CD4-positive, alpha-beta T cell treated with Interleukin-17A for 1 hour (primary cell): ENCODE measurements at places on chromosomes 3 and 15.

- DNase-seq: no peak
Observed at GRCh38 chr3:51945031-51945840, 3.1 kb downstream of the PARP3 start.

DNA sequence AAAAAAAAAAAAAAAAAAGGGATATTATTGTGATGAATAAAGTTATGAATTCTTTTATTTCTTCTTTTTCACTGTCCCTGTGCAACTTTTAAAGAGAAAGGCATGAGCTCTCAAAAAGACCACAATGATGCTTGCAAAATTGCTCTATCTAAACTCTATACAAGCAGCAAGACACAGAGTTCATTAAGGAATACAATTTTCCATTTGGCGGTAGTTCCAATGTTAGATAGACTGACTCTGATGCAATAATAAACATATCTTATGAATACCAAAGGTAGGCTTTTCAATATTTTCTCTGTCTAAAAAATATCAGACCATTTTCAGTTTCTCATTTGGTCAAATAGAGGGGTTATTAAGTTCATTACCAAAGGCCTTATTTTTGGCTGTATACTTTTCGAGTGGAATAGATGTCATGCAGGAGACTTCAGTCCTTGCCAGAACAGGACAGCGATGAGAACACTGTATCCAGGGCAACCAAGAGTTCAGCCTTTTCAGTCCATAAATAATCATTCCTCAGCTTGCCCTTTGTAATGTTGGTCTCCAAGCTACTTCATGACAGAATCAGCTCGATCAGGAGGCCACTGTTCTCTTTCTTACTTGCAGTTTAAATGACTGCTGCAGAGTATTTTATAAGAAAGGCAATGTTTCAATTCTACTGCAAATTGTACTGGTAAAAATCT lies 162.9 kb upstream of the FAM3D start:
- DNase-seq: no peak

DNA sequence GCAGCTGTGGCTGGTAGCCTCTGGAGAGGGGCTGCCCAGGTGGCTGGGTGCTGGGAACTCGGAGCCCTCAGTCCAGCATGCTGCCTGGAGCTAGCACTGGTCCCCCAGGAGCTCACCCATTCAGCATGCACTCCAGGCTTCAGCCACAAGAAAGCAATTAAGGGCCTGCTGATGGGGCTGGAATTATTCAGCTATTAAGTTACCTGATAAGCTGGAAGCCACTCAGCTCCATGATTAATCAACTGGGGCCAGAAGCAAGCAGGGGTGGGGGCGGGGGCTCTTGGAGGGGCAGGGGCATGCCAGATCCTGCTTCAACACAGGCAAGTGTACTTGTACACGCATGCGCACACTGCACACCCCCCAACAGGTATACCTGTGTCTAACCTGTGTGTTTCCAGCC lies 22.1 kb upstream of the TMEM115 start:
- DNase-seq: no peak

GRCh38 chr3:108200578-108200977 lies 21.6 kb downstream of the IFT57 start:
- DNase-seq: no peak

- DNase-seq: no peak
Observed at GRCh38 chr3:14123308-14124222, 1.1 kb downstream of the CHCHD4 start.

GRCh38 chr15:98776607-98777281 lies 128.4 kb downstream of the IGF1R start:
- peak; percentile 2 for DNase-seq

DNA sequence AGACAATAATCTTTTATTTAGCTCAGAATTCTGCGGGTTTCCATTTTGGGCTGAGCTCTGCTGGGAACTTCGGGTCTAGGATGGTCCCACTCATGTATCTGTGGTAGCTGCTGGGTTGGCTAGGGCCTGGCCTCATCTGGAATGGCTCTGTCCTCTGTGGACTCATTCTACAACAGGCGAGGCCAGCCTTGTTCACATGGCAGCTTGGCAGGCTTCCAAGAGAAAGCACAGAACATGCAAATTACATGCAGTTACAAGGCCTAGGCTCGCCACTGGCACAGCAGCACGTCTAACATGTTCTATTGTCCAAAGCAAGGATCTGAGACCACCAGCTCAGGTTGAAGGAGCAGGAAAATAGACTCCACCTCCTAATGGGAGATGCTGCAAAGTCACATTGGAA lies 431.4 kb downstream of the PDCD6IP start:
- no peak for DNase-seq

DNA sequence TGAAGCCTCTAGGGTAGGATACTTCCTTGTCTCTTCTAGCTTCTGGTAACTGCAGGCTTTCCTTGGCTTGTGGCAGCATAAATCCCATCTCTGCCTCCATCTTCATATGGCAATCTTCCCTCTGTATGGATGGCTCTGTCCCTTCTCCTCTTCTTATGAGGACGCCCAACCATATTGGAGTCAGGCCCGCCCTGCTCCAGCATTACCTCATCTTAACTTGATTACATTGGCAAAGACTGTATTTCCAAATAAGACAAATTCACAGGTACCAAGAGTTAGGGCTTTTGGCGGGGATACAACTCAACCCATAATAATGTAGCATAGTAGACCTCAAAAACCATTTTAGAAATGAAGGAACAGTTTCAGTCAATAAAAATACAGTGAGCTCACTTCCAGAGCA lies 75.4 kb downstream of the BDH1 start:
- DNase-seq: no peak

- no peak for DNase-seq
Observed at GRCh38 chr3:177977381-177978158, 558.7 kb upstream of the KCNMB2 start.

- DNase-seq: no peak
Observed at GRCh38 chr3:73674280-73674679, 49.5 kb upstream of the PDZRN3 start.

DNA sequence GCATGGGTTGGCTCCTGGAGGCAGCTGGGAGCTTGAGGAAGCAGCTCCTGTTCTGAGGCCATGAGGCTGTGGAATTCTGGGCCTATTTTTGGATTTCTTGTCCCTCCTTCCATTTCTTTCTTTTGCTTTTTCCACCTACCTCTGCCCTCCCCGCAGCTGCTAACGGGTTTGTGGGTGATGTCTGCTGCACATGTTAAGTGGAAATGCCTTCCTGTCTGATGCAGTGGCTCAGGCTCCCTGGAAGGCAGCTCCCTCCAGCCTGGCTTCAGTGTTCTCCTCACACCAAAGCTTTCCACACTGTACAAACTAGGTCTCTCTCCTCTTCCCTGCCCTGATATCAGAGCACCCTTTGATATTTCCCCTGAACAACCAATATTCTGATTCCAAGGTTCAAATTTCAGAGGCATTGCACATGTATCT lies 33.8 kb upstream of the ESYT3 start:
- no peak for DNase-seq

DNA sequence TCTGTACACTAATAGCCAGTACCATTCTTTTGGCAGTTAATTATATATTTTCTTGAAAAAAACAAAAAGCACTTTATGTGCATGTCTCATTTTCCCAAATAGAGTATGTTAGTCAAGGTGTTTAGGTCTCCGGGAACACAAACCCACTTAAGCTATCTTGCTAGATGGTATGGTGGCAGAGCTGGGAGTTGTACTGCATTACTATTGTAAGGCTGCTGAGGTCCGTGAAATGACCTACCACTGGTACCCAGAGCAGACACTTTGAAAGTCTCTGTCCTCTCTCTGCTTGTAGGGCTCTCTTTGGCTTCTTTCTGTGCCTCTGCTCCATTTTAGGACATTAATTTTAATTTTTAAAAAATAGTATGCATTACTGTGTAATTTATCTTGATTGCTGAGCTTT lies 8.8 kb downstream of the TMOD3 start:
- no peak for DNase-seq

- no peak for DNase-seq
Observed at GRCh38 chr3:3737531-3737930, 61.7 kb upstream of the LRRN1 start.

- peak; percentile 40 for DNase-seq
Observed at GRCh38 chr15:52790169-52790708, at the start of gene ONECUT1. Gene ONECUT1, minus strand, starts transcription at chr15:52790336. Its CDS starts 452 bp downstream, at chr15:52789884.

- no peak for DNase-seq
Observed at GRCh38 chr3:107188262-107188661, 189.0 kb upstream of the CCDC54 start.

DNA sequence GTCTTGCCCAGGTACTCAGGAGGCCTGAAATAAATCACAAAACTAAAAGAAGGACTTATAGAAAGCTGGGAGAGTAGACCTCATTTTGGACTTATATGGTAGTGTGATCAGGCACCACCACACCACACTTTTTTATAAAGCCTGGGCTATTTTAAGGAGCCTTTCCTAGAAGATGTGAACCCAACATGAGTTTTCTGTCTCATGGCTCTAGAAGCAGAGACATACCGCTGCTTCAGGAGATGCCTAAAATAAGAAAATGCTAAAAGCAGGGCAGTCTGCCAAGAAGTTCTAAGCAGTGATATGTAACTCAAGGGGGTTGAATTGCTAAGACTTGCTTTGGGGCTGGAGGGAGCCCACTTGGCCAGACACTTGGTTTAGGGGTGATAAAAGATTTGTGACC lies 49.6 kb downstream of the SUMF1 start:
- no peak for DNase-seq

DNA sequence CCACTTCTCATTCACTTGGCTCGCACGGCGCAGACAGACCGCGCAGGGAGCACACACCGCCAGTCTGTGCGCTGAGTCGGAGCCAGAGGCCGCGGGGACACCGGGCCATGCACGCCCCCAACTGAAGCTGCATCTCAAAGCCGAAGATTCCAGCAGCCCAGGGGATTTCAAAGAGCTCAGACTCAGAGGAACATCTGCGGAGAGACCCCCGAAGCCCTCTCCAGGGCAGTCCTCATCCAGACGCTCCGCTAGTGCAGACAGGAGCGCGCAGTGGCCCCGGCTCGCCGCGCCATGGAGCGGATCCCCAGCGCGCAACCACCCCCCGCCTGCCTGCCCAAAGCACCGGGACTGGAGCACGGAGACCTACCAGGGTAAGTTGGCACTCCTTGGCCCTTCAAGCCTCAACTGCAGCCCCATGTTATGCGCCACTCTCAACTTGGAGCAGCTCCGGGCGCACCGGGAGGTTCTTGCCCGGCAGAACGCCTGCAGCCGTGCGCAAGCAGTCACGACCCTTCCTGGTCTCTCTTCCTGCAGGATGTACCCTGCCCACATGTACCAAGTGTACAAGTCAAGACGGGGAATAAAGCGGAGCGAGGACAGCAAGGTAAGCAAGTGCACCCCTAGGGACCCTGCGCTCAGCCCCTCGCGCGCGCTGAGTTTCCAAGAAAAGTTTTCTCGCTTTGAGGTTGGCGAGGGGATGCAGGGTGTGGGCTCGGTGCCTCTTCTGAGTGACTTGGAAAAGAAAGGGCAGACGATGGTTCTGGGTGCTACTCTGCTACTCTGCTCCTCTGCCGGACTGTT lies at the start of gene BHLHE40:
TSS of gene BHLHE40 (plus strand) at position 10 of the 801 bp plus-strand sequence. CDS start at position 292, 282 bp downstream.
- DNase-seq: no peak

DNA sequence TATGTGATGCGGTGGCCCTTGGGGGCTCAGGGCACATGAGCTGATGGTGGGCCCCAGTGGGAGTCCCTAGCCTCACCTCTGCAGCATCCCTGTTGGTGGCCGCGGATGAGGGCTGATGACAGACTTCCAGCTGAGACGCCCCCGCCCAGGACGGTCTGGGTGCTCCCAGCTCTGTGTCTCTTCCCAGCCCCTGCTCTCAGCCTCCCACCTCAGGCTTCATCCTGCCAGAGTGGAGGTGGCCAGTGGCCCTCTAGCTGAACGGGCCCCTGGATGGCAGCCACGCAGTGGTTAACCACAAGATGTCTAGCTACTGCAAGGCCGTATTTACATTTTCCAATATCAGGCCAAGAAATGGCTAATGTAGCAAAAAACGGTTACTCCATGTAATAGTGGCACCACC lies 205.3 kb upstream of the LINGO1 start:
- no peak for DNase-seq

- no peak for DNase-seq
Observed at GRCh38 chr3:141875893-141876380, 506 bp upstream of the ATP1B3 start.

DNA sequence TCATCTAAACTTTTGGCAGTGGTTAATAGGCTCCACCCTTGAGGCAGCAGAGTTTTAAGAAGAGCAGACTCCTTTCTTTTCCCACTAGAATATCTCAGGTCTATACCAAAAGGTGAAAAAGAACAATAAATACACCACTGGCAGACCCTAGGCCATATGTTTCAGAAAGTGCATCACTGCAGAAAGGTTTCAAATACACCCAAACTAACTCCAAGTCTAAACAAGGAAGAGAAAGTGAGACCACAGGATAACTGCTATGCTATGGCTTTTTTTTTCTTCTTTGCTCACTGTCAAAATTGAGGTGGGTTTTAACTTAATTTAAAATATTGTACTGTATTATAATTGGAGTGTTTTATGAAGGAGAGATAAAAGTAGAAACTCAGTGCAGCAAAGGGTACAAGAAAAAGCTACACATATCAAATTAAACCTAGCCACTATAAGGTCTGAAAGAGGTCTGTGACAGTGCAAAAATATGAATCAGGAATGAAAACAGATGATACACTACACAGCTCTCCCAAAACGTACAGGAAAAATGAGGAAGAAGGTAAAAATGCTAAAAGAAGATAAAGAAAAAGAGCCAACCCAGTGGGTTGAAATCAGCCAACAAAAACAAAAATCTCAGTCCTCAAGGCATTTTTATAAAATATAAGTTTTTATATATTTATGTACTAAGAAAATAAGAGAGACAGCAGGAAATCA lies 8.4 kb downstream of the SNX4 start:
- no peak for DNase-seq

GRCh38 chr15:33730815-33731214 lies 237.5 kb upstream of the CHRM5 start:
- no peak for DNase-seq

GRCh38 chr3:143597774-143598652 lies 250.3 kb downstream of the SLC9A9 start:
- no peak for DNase-seq

- DNase-seq: no peak
Observed at GRCh38 chr15:84842781-84843180, 25.6 kb downstream of the ALPK3 start.

- DNase-seq: no peak
Observed at GRCh38 chr15:70033109-70033508, 64.6 kb downstream of the TLE3 start.

DNA sequence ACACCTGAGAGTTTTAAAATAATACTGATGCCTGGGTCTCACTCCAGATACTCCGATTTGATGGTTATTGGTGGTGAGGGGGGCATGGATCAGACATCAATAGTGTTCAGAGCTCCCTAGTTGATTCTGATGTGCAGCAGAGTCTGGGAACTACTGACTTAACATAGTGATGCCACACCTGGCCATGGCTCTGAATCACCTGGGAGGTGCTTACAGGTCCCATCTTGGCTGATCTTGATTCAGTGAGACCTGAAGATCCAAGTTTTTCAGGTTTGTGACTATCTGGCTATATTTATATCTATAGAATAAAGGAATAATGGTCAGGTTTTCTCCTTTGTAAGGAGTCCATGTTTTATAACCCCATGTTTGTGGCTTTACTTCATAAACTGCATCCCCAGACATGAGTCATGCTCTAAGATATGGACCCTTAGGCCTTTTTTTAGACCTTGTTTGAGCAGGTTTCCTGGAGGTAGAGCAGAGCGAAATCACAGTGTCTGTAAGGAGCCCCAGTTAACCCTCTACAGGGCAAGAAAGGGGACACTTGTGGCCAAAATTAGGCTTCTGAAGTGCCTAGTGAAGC lies 101.4 kb downstream of the LARS2 start:
- DNase-seq: no peak

GRCh38 chr15:85562824-85563223 lies 182.4 kb downstream of the AKAP13 start:
- DNase-seq: no peak
